ENCODE measurements at places on chromosomes 13 and 19.

GRCh38 chr19:44447916-44448674 lies at the start of gene ZNF229:
ZNF229 (minus strand) TSS chr19:44448472; CDS start chr19:44442847, 5,625 bp downstream.
- DNase-seq: peak; percentile 90

GRCh38 chr13:73273745-73274144 lies 214.9 kb downstream of the KLF5 start:
- no peak for DNase-seq

- no peak for DNase-seq
These were observed 26.6 kb downstream of the PPP1R37 start for GRCh38 chr19:45119582-45119981.

GRCh38 chr13:95264225-95264624 lies 37.0 kb downstream of the ABCC4 start:
- no peak for DNase-seq

DNA sequence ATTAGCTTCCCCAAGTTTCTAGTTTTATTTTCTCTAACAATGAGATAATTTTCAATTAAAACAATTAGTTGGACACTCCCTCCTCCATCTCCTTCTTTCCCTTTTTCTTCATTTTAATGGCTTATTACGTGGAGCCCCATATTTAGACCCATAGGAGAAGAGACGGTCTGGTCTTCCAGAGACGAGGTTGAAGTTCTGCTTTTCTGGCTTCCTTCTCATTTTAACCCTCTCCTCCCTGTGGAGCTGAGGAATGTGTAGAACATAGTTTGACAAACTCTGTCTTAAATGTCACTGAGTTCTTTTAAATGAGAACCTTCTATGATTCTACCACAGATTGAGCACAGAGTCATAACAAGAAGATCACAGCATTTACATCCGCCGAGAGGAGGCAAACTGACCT lies 86.8 kb downstream of the EDNRB start:
- DNase-seq: no peak

DNA sequence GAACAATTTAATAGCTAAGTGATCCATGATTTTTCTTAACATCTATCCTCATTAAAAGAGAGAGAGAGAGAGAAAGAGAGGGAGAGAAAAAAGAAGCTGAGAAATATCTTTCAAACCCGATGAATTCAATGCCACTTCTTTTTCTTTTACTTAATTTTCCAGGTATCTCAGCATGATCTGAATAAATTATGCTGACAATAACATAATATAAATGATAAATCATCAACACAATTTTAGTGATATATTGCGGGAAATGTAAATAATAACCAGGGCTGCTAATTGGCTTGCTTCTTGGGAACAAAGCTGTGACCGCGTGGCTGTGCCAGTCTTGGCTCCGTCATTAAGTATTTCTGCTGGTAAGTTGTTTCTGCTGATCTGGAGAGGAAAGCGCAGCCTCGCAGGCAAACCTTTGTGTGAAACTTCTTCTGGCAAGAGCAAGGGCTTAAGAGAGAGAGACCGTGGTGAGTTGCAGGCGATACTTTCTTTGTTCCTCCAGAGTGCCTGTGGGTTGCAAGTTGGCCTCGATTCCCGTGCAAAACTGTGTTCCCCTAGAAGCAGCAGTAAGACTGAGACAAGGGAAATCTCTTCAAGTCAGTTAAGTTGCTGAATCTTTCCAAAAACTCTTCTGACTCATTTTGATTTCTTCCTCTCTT lies 489.1 kb upstream of the TSHZ3 start:
- no peak for DNase-seq

- no peak for DNase-seq
These were observed 16.7 kb upstream of the SERPINE3 start for GRCh38 chr13:51322826-51323225.

DNA sequence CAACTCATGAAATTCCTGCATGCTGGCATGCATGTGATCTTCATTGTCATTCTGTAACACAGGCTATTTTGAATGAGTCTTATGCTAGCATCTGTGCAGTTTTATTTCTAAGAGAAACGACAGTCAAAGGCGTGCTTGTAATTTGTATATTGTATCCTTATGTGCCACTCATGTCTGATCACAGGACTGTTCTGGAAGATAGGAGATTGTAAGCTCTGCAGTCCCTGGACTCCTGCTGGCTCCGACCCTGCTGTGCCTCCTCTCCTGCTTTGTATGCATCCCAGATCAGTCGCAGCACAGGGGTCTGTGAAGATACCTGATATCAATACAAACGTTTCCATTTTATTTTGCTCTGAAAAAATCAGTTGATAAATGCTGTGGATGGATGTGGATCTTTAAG lies 653.1 kb downstream of the LIG4 start:
- no peak for DNase-seq

Data from adrenal gland (tissue), 19 donors.